ENCODE measurements at places on chromosomes 1 and 21. TPM values are rescaled to one million over a fixed set of nuclear protein-coding genes. Genes with fewer than 3 reads are reported as not detected.

Gene LAMC2
- not detected for polyA plus RNA-seq

Gene SLC25A34
- 4.6 TPM for polyA plus RNA-seq

Gene HES3
- not detected for polyA plus RNA-seq

Gene KIF17
- polyA plus RNA-seq: not detected

Gene TFF1
- not detected for polyA plus RNA-seq

Gene TESK2
- 23.9 TPM for polyA plus RNA-seq

All from B cell (primary cell).